ENCODE measurements at places on chromosomes 2 and 18.

GRCh38 chr2:115190459-115190858 is 748.0 kb downstream of the DPP10 start:
- no peak for DNase-seq

- no peak for DNase-seq
Observed at GRCh38 chr2:199456383-199457146, 1.2 kb downstream of the SATB2 start.

DNA sequence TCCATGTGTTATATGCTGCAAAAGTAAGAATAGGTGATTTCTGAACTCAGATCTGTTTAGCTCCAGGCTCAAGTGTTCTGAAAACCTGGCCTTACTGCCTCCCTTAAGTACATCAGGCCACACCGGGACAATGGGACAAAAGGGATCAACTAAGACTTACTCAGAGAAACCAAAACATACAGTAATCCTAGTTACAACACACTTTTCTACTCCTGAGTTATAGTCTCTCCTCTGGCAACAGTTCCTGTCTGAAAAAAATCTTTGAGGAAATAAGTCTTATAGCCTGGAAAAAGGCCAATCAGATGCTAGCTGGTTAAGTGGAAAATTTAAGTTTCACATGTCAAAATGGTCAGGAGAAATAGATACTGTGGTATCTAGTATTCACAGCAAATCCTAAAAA is 5.6 kb downstream of the METTL5 start:
- no peak for DNase-seq

GRCh38 chr2:175880-176820 is 87.7 kb downstream of the SH3YL1 start:
- DNase-seq = no peak

DNA sequence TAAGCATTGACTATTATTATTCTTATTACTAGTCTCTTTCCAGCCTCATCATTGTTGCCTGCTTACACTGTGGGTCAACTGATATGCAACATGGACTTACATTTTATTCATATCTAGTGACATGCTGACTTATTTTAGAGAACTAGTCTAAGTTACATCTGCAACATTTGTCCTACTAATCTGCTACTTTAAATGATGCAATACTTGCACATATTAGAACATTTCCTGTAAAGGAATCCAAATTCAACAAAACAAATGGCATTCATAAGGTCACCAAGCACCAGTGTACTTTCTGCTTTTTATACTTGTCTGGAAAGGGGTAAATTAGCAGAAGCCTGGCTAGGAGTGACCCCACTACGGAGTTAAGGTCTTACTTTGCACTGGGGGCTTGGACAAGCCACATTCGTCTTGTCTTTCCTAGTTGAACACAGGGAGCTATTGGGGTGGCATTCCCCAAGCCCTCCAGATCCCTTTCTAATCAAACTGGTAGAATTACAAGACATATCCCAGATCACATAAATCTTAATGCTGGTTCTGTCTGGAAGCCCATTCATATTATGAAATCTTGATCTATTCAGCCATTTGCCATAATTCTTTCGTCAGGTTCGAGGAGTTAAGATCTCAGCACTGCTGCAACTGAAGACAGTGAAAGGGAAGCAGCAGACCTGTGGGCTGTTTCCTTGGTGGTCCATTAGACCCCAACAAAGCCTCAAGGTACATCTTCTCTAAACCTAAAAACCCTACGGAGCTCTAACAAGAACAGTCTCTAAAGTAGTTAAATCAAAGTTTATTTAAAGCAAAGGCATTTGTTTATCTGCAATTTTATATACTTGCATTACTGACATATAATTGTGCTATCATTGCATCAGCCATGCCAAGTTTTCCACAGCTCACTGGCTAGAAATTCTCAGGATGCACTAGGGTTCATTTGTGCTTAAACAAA is 49.9 kb upstream of the RTN4 start:
- no peak for DNase-seq

- no peak for DNase-seq
Observed at GRCh38 chr2:119367472-119368099, 809 bp downstream of the DBI start.

- DNase-seq = no peak
Observed at GRCh38 chr2:138223319-138223718, 259.0 kb downstream of the HNMT start.

Data from NCI-H1092 (cell line).